ENCODE measurements at places on chromosomes 5 and 9. TPM values are rescaled to one million over a fixed set of nuclear protein-coding genes. Genes with fewer than 3 reads are reported as not detected.

NSMF gene
- polyA plus RNA-seq: 77.6 TPM

GPRIN1 gene
- 0.82 TPM for polyA plus RNA-seq

F2RL2 gene
- polyA plus RNA-seq: 0.91 TPM

CYLC2 gene
- polyA plus RNA-seq: 0.02 TPM

PCDHAC1 gene
- 0.02 TPM for polyA plus RNA-seq

SHISAL2B gene
- 0.32 TPM for polyA plus RNA-seq

TMEM174 gene
- 0.02 TPM for polyA plus RNA-seq

WDR41 gene
- 19.6 TPM for polyA plus RNA-seq

SLC36A3 gene
- under 0.01 TPM for polyA plus RNA-seq

TRIM7 gene
- polyA plus RNA-seq: 5.3 TPM

NR2F1 gene
- 0.94 TPM for polyA plus RNA-seq

OMD gene
- 1.3 TPM for polyA plus RNA-seq

TNFAIP8 gene
- 94.1 TPM for polyA plus RNA-seq

CYSRT1 gene
- polyA plus RNA-seq: 2.8 TPM

CACNA1B gene
- polyA plus RNA-seq: 0.11 TPM

MCTP1 gene
- 5.9 TPM for polyA plus RNA-seq
